Pulmonary artery endothelial cell (primary cell): ENCODE measurements at places on chromosomes 16 and 17. TPM values are rescaled to one million over a fixed set of nuclear protein-coding genes. Genes with fewer than 3 reads are reported as not detected.

Gene GP2
- not detected in 2 replicates for total RNA-seq

Gene NUDT16L1
- total RNA-seq, result 21.2 and 31.9 TPM in 2 replicates

Gene CTRB1
- total RNA-seq, result not detected in 2 replicates

Gene ZNF750
- total RNA-seq, result under 0.01 and 0.07 TPM in 2 replicates

Gene TLCD3A
- total RNA-seq, result 17.1 and 26.9 TPM in 2 replicates

Gene RAPGEFL1
- 0.46 and 0.99 TPM in 2 replicates for total RNA-seq

Gene SCIMP
- not detected in 2 replicates for total RNA-seq

Gene VWA3A
- 0.04 TPM in 1 of 2 replicates, not detected in the other for total RNA-seq

Gene STAC2
- not detected in 2 replicates for total RNA-seq

Gene SYT17
- 0.49 and 0.59 TPM in 2 replicates for total RNA-seq

Gene SLFN14
- total RNA-seq, result not detected in 2 replicates

Gene EPX
- total RNA-seq, result not detected in 2 replicates

Gene TOP2A
- total RNA-seq, result 59.6 and 141 TPM in 2 replicates

Gene TBC1D26
- total RNA-seq, result not detected in 2 replicates

Gene TAC4
- total RNA-seq, result not detected in 2 replicates

Gene PYY
- not detected in 2 replicates for total RNA-seq

Gene CHTF8
- 66.1 and 83.3 TPM in 2 replicates for total RNA-seq

Gene KCNJ12
- total RNA-seq, result 0.81 and 3.3 TPM in 2 replicates

Gene WSCD1
- 37.3 and 49.5 TPM in 2 replicates for total RNA-seq

Gene KCNH6
- total RNA-seq, result not detected in 2 replicates

Gene SERPINF2
- total RNA-seq, result not detected in 2 replicates

Gene MT1A
- total RNA-seq, result 4.2 and 9.4 TPM in 2 replicates

Gene OR2C1
- total RNA-seq, result 0.07 TPM in 1 of 2 replicates, not detected in the other

Gene ANKRD40CL
- not detected in 2 replicates for total RNA-seq

Gene ZPBP2
- total RNA-seq, result not detected in 2 replicates

Gene MYH3
- total RNA-seq, result 0.07 and 0.71 TPM in 2 replicates

Gene FAAP100
- total RNA-seq, result 17.5 and 21.7 TPM in 2 replicates

Gene CHST6
- total RNA-seq, result 1.5 and 2.1 TPM in 2 replicates

Gene NTN1
- under 0.01 and 0.20 TPM in 2 replicates for total RNA-seq

Gene MYH2
- total RNA-seq, result not detected in 2 replicates
